ENCODE measurements at places on chromosomes 2 and 18.

GRCh38 chr2:138502255-138503086, 901 bp downstream of the SPOPL start:
- peak; percentile 4 for DNase-seq

DNA sequence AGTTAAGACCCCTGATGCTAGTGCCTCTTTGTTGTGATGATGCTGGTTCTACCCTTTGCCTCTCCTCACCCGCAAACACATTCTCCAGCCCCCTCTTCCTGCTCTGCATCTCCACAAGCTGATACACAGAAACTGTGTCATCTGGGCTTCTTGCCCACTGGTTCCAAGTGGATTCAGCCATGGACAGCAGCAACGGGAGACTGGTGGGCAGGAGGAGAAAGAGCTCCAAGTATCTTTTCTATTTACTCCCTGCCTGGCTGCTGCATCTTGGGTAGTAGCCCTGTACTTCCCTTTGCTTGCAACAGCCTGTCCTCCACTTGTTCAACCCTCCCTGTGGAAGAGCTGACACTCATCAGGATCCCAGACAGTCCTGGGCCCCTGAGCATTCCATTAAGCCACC, 655.1 kb upstream of the RAB6C start:
- no peak for DNase-seq

GRCh38 chr2:85799215-85799956, 45.6 kb downstream of the ATOH8 start:
- DNase-seq = no peak

- DNase-seq = no peak
Observed at GRCh38 chr2:113178069-113178746, 4.4 kb downstream of the PSD4 start.

DNA sequence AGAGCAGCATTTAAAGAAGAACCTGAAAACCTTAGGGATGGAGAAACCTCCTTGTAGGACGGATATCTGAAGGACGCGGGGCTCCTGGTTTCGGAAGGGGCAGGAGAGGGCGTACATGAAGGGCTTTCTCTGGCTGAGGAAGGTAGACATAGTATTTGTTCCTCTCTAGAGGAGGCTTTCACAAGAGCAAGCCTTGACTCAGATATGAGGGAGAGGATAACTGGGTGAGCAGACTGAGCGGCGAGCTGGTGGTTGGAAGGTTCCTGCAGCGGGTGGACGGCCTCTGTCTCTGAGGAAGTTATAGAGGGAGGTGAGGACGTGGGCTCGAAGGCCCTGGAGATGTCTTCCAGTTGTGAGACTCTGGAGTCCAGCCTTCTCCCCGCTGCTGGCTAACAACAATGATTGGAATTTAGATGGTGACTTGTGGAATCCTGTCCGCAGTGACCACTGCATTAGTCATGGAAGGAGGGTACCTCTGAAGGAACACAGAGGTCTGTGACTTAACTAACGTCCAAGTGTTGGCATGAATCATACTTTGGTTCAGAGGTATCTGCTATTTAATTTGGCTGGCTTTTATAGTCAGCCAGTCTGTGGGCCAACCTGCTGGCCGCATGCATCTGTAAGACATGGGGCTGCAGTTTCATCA, 80.9 kb downstream of the ASAP2 start:
- no peak for DNase-seq

GRCh38 chr2:84636080-84636971, 120.0 kb downstream of the DNAH6 start:
- no peak for DNase-seq

DNA sequence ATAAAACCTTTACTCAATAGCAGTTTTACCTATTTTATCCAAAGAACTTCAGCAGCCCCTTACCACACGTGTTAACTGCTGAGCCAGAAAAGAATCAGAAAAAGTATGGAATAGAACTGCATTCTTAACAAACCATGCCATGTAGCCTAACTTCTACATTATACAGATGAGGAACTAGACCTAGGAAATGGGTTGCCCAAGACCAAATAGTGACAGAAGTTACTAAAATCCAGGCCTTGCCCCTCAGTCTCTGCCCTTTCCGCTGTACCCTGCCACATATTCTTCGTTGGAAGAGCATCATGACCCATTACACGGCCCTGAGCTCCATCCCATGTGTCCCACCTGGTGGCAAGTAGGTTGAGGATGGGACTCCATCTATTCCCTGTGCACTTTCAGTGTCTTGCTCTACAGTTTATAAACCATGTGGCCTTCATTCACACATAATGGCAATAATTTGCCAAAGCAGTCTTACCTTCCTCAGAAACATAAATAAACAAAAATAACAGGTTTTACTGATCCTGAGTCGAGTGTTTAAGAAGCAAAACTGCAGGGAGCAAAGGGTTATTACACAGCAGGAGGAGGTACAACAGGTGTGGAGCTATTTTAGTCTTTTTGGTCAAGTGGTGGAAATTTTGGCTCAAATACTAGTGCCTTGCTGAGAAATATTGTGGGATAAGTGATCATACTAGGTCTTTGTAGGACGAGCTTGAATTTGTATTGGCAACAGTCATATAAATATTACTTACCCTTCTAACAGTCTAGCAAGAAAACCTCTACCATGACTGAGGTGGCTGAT, 46.5 kb downstream of the HNRNPLL start:
- DNase-seq = no peak

DNA sequence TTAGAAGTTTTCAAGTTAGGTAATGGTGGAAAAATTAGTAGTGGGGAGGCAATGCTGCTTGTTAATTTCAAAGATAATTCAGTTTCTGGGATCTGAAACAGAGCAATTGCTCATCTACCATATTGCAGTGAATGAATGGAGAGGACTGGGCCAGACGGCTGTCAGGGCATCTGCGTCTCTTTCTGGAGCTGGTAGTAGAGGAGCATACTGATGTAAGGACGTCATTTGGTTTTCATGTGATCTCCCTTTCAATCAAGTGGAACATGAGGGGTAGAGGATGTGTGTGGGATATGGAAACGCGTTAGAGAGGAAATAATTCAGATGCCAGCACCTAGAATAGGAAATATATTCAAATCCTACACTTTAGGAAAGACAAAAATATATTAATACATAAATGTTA, 490.3 kb downstream of the ADCYAP1 start:
- no peak for DNase-seq

- DNase-seq = no peak
Observed at GRCh38 chr2:199464606-199465352, 7.0 kb upstream of the SATB2 start.

- no peak for DNase-seq
Observed at GRCh38 chr2:207970826-207971180, 54.5 kb downstream of the PLEKHM3 start.

DNA sequence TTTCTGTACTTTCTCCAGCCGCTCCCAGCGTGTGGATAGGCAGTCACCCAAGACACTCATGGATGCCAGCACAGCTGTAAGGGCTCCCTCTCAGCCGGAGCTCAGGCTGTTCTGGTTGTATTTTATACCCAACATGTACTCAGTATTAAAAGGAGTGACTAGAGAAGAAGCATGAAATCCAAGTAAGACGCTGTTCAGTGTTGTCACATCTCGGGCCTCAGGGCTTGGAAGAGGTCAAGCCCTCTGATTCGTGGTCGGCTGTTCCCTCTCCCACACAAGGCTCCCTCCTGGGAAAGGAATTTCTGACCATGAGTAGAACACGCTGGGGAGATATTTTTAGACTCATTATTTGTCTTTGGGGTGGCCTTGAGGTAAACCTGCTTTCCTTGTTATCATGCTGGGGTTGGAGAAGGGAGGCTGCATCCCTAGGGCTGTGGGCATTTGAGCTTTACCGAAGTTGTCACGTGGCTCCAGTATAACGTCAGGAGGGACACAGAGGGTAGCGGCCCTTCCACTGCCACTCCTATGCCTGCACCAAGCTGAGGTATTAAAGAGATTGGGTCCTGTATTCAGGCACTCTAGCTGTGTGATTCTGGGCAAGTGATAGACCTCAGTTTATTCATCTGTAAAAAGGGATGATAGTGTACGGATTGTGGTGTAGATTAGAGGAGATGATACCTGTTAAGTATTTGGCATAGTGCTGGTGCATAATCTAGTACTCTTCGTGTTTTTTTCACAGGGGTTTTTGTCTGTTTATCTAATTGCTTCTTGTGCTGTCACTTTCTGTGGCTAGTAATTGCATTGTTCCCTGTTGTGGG, 34.1 kb downstream of the HK2 start:
- no peak for DNase-seq

- no peak for DNase-seq
Observed at GRCh38 chr18:78178812-78179211, 800.8 kb upstream of the SALL3 start.

DNA sequence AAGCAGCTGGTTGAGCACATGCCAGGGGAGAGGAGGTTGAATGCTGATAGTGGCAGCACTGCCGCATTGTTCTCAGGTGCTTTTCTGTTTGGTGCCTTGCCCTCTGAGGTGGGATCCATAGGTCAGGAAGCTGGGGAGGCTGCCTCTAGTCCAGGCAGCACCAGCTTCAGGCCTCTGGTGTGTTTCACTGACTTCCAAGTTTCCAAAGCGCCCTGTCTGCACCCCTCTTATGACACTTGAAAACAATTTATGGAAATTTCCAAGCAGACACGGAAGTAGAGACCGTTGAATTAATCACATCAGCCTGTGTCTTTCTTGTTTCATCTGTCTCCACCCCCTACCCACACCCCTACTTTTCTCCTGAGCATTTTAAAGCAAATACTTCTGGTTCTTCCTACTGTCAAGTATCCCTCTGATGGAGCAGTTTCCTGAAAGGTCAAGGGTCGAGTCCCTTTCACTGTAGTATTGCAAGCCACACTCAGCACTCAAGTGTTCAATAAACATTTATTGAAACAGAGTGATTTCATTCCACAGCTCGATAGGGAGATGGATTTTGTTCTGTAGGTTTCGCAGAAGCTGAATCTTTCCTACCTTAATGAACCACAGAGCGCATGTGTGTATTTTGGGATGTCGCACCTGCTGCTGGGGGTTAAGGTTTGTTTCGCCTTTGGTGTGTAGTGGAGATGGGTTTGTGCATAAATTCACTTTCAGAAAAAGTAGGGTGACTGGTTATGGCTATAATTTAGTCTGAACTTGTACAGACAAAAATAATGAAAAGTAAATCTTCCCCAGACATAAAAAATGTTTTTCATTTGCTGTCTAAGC, 21.4 kb downstream of the DGKD start:
- no peak for DNase-seq

- DNase-seq = no peak
Observed at GRCh38 chr2:166768393-166769123, 119.7 kb upstream of the XIRP2 start.

DNA sequence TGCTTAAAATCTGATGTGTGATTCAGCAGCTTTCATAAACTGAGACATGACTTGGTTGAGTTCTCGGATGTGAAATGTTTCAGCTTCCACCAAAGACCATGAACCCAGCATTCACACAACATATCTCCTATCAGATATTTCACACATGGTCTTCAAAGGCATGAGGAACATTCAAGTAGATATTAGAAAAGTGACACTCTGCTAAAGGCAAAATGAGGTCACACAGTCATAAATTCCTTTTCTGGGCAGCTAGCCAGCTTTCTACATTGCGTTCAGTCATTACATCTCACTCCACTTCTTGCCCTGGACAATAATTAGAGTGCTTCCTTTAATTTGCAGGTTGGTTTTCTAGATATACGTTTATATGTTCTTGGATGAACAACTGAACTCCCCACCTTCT, 96.7 kb downstream of the GAREM1 start:
- no peak for DNase-seq

- no peak for DNase-seq
Observed at GRCh38 chr2:57516698-57517340, 529.8 kb upstream of the VRK2 start.

DNA sequence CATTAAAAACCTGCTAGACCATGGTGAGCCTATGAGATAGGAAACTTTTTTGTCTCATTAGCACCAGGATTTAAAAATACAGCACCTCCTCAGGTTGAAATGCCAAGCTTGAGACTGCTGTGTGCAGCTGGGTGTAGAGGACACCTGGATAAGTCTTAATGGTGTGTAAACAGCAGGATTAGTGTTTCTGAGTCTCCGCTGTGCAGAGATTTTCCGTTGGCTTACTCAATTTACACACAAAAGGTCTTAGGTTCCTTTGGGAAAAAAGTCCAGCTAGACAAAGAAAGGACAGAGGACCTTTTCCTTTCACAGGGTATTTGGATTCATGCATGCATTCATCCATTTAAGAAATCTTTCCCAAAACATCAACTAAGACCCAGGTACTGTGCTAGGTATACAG, 168.1 kb downstream of the NRXN1 start:
- DNase-seq = no peak

GRCh38 chr18:9521770-9522169, 46.5 kb downstream of the RALBP1 start:
- no peak for DNase-seq

- no peak for DNase-seq
Observed at GRCh38 chr2:44767691-44768090, 173.8 kb upstream of the SIX3 start.

GRCh38 chr18:49359732-49360444, 100.6 kb downstream of the DYM start:
- DNase-seq = no peak

- no peak for DNase-seq
Observed at GRCh38 chr2:240326246-240326645, 109.2 kb upstream of the GPC1 start.

DNA sequence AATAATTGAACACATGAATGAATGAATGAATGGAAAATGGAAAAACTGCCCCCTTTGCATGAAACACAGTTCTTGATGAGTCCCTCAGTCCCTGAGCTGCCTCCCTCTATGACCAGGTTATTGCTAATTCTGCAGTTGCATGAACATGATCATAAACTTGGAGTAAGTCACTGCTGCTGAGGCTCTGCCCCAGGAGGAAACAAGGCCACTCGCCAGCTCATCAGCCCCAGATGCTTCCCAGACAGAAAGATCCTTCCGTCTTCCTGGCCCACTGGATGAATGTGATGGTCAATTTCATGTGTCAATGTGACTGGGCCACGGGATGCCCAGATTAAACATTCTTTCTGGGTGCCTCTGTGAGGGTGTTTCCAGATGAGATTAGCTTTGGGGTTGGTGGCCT, 16.4 kb downstream of the GPR45 start:
- DNase-seq = no peak

GRCh38 chr2:1884933-1885580, 140.7 kb upstream of the PXDN start:
- no peak for DNase-seq

GRCh38 chr2:210551001-210551400, 5.4 kb upstream of the CPS1 start:
- DNase-seq = no peak

GRCh38 chr2:47388888-47389287, 14.1 kb upstream of the MSH2 start:
- no peak for DNase-seq
